Right lung (tissue), 10 donors: ENCODE measurements at places on chromosomes 11 and 22.

DNA sequence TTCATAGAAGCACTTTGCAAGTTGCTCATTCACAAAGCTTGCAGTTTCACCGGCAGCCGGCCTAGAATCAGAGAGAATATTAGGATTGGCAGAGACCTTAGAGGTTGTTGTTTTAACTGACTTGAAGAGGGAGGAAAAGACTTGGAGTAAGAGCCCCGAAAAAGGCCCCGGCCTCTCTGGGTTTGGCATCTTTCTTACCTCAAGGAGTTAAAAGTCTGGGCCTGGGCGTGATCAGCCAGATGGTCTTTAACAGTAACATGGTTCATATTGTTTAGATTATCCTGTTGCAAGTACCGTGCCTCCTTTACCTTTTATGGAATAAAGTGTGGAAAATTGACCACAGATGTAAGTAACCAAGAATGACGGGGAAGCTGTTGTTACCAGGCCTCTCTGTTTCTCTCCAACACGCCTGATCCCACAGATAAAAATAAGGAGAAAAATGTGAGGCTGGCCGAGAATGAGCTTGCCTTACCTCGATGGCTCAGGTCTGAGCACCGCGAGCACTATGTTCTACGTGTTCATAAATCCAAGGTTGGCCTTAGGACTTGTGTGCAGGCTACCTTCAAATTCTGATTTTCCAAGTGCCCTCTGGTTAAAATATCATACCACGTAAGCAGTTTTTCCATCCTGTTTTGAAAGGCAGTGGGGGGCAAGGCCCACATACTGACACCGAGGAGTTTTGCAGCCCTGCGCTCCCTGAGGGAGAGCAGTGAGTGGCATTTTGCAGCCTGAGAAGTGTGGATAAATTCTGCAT is 56.4 kb downstream of the PARVA start:
- no peak for DNase-seq

DNA sequence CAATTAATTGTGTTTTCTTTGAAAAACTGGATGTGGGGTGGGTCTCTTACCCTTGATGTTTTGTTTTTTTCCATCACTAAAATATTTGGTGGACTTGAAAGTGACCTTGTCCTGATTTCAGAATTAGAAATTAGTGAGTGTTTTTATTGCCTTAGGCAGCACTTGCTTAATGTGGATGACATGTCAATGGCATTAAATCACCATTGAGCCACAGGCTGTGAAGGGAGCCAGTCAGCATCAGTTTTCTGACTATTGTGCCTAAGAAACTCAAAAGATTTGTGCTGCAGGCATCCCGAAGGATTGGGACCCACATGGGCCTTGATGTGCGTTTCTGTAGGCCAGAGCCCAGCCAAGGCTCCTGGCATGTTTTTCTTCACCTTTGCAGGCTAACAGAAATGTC is 53.8 kb downstream of the SWAP70 start:
- no peak for DNase-seq

GRCh38 chr11:67055812-67056211 is 835 bp upstream of the RHOD start:
- DNase-seq: no peak

DNA sequence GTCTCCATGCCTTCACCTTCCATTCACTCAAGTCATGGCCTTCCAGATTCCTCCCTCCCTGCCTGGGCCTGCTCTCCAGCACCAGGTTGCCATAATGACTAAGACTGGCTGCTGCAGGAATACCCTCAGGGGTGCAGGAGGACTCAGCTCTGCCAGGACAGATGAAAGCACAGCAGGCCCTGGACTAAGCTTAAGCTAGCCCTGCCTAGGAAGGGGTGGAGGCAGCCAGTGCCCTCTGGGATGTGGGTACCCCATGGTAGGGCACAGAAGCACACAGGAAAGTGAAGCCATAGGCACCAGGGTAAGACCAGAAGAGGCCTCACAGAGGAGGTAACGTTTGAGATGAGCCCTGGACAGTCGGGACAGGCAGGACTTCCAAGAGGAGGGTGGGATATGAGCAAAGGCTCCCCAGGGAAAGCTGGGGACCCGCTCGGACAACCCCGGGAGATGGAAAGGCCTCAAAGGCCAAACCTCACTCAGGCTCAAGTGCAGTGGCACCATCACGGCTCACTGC is 3.0 kb upstream of the RIN1 start:
- no peak for DNase-seq

GRCh38 chr11:35088226-35088625 is 50.7 kb upstream of the CD44 start:
- no peak for DNase-seq
